Stimulated activated CD4-positive, alpha-beta T cell treated with anti-CD3 and anti-CD28 coated beads, Interleukin-1b, Interleukin-23, amount 100 ng/mL, for 24 hours (primary cell): ENCODE measurements at places on chromosomes 16 and 17.

GRCh38 chr16:87924041-87924810, 12.1 kb downstream of the CA5A start:
- no peak for DNase-seq

DNA sequence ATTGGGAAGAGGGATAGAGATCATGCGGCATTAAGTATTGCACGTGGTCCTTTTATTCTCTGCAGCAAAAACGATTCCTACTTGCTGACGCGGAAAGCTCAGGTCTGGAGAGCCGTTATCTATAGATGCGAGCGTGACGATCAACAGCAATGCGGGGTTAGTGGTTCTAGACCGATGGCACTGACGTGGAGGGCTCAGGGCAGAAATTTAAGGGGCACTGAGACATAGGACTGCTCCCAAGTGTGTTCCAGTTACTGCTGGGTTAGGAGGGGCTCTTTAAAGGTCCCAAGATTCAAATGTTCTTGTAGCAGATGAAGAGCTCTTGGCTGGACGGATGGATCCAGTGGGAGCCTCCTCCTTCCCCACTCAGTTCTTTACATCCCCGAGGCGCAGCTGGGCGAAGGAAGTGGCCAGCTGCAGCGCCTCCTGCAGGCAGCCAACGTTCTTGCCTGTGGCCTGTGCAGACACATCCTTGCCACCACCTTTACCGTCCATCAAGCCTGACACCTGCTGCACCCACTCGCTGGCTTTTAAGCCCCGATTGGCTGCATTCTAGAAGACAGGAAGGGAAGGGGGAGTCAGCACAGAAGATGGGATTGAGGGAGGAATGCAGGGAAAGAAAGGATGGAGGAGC, 732 bp upstream of the EXOSC6 start:
- no peak for DNase-seq

DNA sequence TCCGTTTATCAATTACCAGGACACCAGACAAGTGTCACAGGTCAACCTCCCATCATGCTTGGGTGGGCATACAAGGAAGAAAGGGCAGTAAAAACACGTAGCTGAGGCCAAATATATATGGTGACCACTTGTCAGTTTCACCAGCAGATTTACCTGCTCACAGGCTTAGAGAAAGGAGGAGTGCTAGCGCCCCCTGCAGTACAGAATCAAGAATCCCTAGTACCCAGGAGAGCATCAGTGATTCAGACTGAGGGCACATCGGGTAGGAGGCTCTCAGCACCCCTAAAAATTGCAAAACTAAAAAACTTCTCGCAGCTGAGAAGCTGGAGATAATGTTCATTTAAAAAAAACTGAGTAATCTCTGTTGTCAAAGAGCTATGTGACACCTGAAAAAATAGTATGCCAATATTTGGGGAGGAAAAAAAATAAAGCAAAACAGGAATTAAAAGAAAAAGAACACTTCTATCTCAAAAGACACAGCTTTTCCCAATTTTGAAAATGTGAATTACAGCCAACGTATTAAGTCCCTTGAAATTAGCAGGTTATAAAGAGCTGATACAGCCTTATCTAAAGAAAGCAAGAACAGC, 21.2 kb upstream of the MON1B start:
- DNase-seq: no peak

- no peak for DNase-seq
Measured at GRCh38 chr16:49698453-49698815, 157.5 kb downstream of the ZNF423 start.

GRCh38 chr17:15651583-15652110, 32.1 kb upstream of the FBXW10B start:
- DNase-seq: no peak
